ENCODE measurements at places on chromosomes 3 and 15.

GRCh38 chr15:50888054-50888453, 20.4 kb upstream of the AP4E1 start:
- no peak for DNase-seq

DNA sequence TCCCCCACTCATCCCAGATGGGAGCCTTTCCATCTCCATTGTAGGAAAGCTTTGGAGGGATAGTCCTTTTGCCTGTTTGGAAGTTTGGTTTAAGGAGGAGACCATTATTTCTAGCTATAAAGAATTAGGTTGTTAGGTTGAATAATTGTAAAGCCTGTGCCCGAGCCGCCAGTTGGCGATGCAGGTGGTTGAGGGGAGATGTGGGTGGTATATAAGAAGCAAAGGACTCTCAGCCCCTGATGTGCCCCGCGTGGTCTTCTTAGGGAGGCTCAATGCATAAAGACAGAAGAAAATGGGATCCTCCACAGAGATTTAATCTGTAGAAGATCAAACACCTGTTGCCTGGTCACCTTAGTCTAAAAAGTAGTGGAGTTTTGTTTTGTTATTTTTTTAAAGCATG, 55.7 kb downstream of the CHDH start:
- no peak for DNase-seq

GRCh38 chr3:148262980-148263379, 434.7 kb upstream of the AGTR1 start:
- DNase-seq = no peak

DNA sequence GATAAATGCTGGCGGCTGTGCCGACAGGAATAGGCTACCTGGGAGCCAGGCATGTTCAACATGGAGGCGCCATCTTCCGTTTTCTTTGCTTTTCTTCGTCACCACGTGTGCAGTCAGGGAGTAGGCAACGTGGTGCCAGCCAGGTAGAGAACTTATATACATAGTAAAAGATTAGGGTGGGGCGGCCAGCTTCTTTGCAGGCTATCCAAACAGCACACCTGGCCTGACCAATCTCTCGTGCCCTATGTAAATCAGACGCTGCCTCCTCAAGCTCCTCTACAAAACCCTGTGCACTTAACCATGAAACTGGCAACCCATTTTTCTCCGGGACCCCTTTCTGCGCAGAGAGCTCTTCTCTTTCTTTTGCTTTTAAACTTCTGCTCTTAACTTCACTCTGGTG, 28.6 kb upstream of the OR5K4 start:
- DNase-seq = peak; percentile 36

DNA sequence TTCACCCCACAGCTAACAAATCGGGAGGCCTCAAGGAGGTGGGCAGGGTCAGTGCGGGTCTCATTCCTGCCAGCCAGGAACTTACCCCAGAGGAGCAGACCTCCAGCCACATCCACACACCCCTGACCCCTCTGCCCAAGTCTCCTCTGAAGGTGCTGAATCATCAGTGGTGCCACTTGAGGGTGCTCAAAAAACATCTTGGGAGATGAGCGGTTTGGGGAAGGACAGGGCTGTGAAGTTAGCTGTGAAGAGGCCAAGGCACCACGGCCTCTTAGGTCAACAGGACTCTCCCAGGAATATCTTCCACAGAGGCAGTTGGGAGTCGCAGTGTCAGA, 1.2 kb downstream of the DAPK2 start:
- DNase-seq = no peak

- no peak for DNase-seq
These were observed 37.0 kb downstream of the ZNF710 start for GRCh38 chr15:90037961-90038631.

DNA sequence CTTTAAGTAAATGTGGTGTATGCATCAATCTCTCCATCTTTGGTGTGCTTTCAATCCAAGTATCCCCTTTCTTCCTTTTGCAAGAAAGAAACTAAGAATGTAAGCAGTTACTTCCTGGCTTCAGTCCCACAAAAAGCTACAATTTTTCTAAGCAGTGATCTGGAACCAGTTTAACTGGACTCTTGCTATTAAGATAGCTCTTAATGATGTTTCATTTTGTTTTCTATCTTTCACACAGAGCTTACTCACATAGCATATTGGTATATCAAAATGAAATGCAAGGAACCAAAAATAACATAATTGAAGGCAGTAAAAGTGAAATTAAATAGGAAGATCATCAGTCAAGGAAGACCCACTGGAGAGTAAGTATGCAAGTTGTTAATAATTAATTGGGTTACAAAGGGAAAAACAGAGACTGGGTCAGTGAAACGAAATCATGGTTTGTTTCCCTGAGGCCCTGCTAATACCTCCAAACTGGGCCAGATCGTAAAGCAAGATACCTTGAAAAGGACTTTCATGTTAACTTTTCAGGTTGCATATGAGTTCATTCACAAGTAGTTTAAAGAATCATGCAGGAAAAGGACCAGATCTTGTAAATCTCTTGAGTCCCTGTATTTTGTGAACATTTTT, 41.9 kb downstream of the GPR160 start:
- DNase-seq = no peak

GRCh38 chr3:143089965-143090364, 29.6 kb upstream of the CHST2 start:
- DNase-seq = no peak

GRCh38 chr3:11024181-11024580, 31.6 kb downstream of the SLC6A1 start:
- DNase-seq = no peak

DNA sequence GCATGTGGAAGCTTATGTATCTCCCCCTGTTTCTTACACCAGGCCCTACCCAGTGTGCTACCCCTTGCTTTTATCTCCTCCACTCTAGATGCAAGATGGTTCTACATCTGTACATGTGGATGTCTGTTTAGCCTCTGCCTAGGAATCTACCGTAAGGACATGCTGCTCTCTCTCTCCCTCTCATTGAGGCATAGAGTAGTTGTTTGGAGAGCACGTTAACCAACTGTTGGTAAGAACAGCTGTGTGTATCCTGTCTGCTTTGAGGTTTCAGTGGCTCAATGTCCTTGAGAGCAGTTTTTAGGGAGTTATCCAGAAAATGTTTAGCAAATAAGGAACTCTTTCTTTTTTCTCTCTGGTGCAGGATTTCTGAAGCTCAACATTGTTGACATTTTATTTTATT, 152.8 kb downstream of the DNAJB8 start:
- no peak for DNase-seq

GRCh38 chr3:168186293-168186983, 90.7 kb upstream of the GOLIM4 start:
- no peak for DNase-seq

- no peak for DNase-seq
These were observed 130.4 kb downstream of the FEZF2 start for GRCh38 chr3:62242831-62243509.

- no peak for DNase-seq
These were observed 31.1 kb upstream of the SLC24A5 start for GRCh38 chr15:48089702-48090101.

- DNase-seq = no peak
These were observed 491 bp upstream of the SENP7 start for GRCh38 chr3:101513419-101513986.

DNA sequence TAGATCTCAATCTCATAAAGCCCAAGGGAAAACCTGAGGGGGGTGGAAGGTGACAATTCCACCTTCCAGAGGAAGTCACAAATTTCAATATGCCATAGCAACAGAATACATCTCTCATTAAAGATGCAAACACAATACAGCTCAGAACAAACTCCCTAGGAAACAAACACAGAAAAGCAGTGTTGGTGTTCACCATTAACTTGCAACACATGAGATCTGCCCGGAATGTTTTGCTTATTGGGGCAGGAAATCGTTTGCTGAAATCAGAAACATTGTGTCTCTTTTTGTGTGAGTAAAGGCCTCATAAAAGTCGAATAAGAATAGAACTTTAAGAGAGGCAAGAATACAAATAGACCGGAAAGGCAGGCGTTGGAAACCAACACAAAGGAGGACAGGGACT, 5.8 kb upstream of the RYR3 start:
- DNase-seq = no peak
